ENCODE measurements at places on chromosomes 4 and X. TPM values are rescaled to one million over a fixed set of nuclear protein-coding genes. Genes with fewer than 3 reads are reported as not detected.

L1CAM gene
- total RNA-seq, result 1.3 TPM

UGT8 gene
- total RNA-seq, result not detected

EVC2 gene
- total RNA-seq, result 0.40 TPM

PALLD gene
- total RNA-seq, result 37.9 TPM

IL1RAPL1 gene
- not detected for total RNA-seq

SSX2 gene
- not detected for total RNA-seq

USP26 gene
- total RNA-seq, result not detected

ODAPH gene
- total RNA-seq, result 0.43 TPM

CXCL5 gene
- total RNA-seq, result not detected

RASSF6 gene
- total RNA-seq, result not detected

PCDH10 gene
- total RNA-seq, result not detected

LRP2BP gene
- 0.65 TPM for total RNA-seq

ARHGAP4 gene
- 135 TPM for total RNA-seq

FHIP1A gene
- total RNA-seq, result not detected

CSTF2 gene
- total RNA-seq, result 71.4 TPM

TMEM255A gene
- not detected for total RNA-seq

CASP6 gene
- total RNA-seq, result 23.6 TPM

SMIM10 gene
- 0.88 TPM for total RNA-seq

CYLC1 gene
- not detected for total RNA-seq

TMEM156 gene
- total RNA-seq, result 25.9 TPM

ATOH1 gene
- not detected for total RNA-seq

DCAF4L1 gene
- total RNA-seq, result 0.21 TPM

CT45A5 gene
- total RNA-seq, result not detected

ELF4 gene
- 29.5 TPM for total RNA-seq

UGT2B11 gene
- not detected for total RNA-seq

ABHD18 gene
- total RNA-seq, result 17.3 TPM

CSAG1 gene
- total RNA-seq, result not detected

FAM9B gene
- not detected for total RNA-seq

OSTC gene
- total RNA-seq, result 91.2 TPM

ABCG2 gene
- 0.56 TPM for total RNA-seq

HSD17B11 gene
- 13.0 TPM for total RNA-seq

MAOA gene
- 1.8 TPM for total RNA-seq

MPP1 gene
- 22.4 TPM for total RNA-seq

CCKAR gene
- not detected for total RNA-seq

AFM gene
- total RNA-seq, result not detected

ARHGEF6 gene
- 38.0 TPM for total RNA-seq

DUSP9 gene
- total RNA-seq, result 0.19 TPM

SYTL4 gene
- total RNA-seq, result not detected

SPON2 gene
- total RNA-seq, result 21.6 TPM
